Breast epithelium (tissue), 4 donors: ENCODE measurements at places on chromosomes 11 and 22.
A peak's percentile ranks its signal among the peaks of the same experiment; 100 is the strongest.

DNA sequence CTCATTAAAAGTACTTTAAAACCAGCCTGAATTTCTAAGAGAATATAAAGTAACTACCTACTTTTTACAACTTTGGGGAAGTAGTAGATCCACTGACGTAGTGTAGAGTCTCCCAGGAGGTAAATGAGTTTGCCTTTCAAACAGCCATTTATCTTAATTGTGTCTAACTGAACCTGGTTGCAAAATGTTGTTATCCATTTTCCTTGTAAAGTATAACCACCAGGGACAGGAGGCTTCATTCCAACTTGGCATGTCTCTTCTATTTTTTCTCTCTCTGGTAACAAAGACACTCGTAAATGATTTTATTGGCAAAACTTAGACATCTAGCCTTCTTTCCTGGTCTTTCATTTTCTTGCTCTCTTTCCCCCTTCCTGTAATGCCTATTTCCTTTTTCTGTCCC lies 36.9 kb downstream of the NXPE1 start:
- no peak for DNase-seq

DNA sequence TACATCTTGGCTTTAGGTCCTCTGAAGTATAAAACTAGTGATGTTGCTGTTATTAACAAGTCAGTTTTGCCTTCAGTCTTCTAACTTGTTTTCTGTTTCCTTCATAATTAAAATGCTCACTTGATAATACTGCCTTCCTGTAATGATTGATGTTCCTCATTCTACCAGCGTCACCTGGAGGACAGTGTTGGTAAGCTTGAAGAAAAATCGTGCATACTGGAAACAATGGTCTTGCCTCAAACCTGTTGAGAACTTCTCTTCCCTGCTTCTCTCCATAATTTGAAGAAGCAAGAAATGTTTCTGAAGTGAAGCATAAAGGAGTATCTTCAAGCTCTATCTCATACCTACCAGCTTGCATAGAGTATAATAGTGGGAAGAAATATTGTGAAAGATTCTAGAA lies 3.0 kb downstream of the YWHAH start:
- DNase-seq, result no peak

- DNase-seq, result no peak
Measured at GRCh38 chr22:35705141-35705540, 12.5 kb upstream of the APOL5 start.

DNA sequence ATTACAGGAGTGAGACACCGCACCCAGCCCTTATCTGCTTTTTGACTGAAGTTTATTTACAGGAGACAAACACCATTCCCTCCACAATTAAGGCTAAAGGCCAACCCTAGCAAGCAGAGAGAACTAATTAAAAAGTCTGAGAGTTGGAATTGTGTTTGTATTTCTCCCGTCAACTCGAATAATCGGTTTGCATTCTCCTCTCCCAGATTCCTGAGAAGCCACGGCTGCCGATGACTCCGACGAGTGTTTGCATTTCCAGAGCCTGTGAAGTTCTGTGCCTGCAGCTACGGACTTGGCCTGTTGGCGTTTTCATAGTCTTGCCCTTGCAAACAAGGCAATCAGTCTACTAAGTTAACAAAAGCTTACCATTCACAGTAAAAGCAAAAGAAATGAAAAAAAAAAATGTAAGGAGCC lies 73.2 kb upstream of the NUP50 start:
- no peak for DNase-seq

DNA sequence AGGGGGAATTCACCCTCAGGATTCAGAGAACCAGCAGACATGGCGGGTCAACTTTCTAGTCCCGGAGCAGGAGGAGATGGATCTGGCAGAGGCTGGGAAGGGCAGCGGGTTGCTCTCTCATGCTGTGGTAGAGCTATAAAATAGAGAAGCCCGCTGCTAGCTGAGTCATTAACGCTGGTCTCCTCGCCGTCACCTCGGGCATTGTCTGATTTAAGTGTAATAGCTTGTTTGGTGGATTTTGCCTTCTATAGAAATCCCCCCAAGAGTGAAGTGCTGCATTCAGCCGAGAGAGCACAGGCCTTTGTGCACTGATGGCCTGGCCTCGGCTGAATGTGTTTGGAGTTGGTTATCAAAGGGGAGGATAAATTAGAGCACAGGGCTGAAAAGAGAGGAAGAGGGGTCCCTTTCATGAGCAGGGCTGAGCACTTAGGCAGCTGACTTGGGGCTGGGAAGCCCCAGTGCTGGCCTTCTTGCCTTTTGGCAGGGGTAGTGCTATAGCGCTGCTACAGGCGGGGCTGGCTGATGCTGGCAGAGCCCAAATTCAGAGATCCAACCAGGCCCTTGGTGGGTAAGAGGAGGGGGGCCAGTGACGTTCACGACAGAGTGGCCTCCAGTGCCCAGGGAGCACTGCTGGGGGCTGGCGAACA lies 161.1 kb upstream of the CADM1 start:
- no peak for DNase-seq

DNA sequence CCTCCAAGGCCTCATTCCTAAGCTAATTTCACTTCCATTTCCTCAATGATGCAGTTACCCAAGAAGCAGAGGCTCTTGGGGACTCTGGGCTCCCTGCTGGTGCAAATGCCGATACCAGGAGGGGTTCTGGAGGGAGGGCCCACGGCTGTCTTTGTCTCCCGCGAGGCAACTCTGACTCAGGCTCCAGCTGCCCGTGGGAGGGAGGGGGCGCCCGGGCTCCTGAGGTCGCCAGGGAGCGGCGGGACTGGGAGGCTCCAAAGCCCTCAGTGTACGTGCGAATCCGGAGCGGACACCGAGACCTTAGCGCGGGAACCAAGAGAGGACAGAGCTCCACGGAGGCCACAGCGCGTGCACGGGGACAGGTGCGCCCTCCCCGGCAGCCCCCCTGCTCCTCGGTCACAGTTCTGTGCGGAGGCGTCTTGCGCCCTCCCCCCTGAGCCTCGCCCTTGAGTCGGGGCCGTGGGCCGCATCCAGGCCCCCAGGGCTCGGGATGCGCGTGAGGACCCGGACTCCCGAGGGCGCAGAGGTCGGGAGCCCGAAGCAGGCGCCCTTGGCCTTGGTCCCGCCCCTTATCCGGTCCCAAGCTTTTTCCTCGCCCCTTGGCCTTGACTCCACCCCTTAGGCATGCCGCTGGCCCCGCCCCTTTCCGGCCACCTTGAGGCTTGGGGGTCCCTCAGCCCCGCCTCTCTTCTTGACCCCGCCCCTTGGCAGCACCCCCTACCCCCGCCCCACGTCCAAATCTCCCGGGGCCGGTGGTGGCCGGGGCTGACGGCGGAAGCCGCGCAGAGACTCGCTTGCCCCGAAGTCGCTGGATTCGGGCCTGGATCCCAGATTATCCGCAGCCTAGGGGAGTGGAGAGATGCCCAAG lies 4.7 kb upstream of the SHISA8 start:
- DNase-seq, result no peak

DNA sequence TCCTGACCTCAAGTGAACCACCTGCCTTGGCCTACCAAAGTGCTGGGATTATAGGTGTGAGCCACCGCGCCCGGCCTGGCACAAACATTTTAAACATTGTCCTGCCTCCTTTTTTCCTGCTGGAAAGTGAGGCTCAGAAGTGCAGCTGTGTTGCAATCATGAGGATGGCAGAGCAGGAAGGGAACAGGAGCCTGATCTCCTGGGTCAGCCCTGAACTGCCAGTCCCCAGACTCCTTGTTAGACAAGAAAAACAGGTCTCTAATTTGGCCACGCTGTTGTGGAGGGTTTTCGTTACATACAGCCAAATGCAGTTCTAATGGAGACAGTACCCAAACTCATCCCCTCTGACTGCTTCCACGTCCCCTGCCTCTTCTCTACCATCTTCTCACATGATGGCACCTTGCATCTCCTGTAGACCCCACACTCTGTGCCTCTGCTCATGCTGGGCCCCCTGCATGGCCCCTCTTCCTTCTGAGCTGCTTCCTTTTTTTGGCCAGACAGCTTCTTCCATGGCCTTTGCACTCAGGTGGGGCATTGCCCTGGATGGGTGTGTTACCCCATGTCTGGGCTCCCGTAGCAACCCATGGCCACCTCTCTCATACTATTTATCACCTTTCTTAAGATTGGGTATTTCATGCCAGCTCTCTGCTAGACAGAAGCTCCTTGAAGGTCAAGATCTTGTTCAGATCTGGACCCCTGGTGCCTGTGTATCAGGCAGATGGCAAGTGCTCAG lies 227.1 kb downstream of the CEP164 start:
- peak; percentile 19 for DNase-seq

DNA sequence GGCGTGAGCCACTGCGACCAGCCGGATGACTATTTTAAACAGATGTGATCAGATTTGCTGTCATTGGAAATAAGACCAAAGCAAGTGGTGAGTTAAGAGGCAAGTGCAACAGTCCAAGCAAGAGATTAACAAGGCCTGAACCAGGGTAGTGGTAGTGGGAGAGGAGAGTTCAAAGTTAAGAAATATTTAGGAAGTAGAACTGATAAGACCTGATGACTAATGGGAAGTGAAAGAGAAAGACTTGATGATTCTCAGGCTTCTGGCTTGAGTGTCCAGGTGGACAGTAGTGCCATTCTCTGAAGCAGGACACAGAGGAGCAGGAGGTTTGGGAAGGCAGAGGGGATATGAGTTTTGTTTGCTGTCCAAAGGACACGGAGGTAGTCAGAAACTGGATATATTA lies 7.2 kb downstream of the NDUFC2 start:
- no peak for DNase-seq

- no peak for DNase-seq
Measured at GRCh38 chr11:93498641-93499040, 44.5 kb downstream of the SMCO4 start.

DNA sequence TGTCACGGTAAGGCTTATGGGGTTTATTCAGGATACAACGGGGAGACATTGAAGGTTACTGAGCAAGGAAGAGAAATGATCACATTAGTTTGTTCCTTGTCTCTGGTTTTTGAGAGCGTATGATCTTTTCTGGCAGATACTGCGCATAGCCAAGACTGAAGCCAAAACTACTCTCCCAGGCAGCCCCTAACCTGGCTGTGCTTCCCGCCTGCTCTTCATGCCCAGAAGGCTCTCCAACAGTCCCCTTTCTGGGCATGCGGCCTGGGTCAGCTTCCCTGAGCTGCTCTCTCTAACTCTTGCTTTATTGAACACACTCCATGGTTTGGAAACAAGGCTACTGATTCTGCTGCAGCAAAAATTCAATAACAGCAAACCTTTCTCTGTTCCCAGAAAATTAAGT lies 306.6 kb downstream of the BUD13 start:
- no peak for DNase-seq

DNA sequence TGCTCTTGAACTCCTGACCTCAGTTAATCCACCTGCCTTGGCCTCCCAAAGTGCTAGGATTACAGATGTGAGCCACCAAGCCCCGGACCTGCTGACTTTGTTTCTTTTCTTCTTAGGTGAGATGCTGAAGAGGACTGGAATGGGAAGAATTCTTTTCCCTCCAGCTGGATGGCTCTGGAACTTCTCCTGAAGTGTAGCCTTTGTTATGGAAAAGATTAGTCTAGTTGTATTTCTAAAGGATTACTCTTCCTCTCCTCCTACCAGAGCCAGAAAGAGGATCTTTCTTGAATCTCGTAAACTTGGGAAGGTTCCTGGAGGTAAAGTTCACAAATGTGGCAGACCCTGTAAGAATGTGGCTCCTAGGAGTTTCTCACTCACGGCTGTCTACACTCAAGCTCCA lies 95.4 kb upstream of the LARGE1 start:
- no peak for DNase-seq

DNA sequence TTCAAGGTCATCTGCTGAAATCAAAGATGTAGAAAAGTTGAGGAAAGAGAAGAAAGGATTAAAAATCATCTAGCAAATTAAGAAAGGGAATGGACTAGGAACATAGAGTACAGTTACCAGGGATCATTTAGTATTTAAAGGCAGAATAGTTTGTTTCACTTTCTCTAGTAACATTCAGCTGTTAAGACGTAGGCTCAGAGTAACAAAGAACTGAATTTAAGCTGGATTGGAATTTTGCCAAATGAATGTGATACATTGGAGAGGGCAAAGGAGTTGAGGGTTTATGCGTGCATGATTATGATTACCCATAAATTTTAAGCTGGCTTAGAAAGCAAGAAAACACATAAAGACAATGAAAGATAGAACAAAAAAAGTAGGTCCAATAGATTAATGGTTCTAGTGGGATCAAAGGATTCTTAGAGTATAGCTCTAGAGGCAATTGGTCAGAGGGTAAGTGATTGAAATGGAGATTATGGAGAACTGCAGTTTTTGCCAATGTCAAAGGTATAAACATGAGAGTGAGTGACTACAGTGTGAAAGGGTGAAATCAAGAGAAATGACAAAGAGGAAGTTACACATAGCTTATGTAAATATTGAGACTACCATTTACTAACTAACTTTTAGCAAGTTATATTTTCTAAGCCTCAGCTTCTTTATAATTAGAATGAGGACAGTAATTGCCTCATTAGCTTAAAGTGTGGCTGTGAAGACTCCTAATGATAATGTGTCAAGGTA lies 190.0 kb downstream of the GRIA4 start:
- DNase-seq, result no peak

DNA sequence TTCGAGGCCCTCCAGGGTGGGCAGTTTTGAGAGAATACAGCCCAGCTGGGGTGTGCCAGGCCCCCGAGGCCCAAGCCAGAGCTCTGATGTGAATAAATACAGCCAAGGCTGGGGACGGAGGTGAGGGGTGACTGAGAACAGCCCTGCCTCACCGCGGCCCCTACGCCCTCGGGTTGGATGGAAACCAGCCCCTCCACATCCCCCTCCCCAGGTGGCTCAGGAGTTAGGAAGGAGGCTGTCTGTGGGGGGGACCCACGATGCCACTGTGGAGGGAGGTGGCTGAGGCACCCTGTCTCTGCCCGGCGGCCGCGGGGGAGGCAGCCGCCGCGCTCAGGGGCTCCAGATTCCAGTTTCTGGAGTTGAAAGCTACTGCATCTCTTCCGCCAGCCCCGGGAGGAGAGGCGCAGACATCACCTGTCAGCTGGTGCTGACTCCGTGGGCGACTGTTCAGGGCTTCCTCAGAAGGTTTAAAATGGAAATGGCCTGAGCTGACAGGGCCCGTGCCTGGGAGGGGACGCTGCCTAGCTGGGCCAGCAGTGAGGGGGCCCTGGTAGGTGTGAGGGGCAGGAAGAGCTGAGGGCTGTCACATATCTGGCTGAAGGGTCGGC lies 1.4 kb downstream of the FLRT1 start:
- DNase-seq, result no peak

- DNase-seq, result no peak
Measured at GRCh38 chr22:40635043-40635939, 1.2 kb downstream of the MRTFA start.

DNA sequence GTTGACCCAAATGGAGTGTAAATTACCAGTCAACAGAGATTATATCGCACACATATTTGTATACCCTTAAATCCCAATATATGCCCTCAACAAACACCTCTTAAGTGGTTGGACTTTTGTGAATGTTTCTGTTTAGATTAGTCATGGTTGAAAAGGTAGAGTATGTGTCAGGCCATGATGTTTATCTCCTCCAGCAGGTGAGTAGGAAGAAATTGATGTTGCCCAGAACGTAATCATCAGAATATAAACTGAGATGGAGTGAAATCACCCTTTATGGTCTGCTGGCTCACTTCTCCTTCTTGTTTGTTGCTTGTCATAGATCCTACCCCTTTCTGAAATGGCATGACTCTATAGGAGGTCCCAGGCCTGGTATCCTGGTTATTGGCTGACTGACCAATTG lies 431.8 kb downstream of the ETS1 start:
- no peak for DNase-seq

- DNase-seq, result no peak
Measured at GRCh38 chr11:104873252-104873651, 25.0 kb downstream of the CASP12 start.

GRCh38 chr11:9759519-9760192 lies 95.8 kb downstream of the SWAP70 start:
- peak; percentile 90 for DNase-seq

- no peak for DNase-seq
Measured at GRCh38 chr22:28029956-28030355, 110.9 kb upstream of the PITPNB start.
